ENCODE measurements at places on chromosomes 7 and 10.

DNA sequence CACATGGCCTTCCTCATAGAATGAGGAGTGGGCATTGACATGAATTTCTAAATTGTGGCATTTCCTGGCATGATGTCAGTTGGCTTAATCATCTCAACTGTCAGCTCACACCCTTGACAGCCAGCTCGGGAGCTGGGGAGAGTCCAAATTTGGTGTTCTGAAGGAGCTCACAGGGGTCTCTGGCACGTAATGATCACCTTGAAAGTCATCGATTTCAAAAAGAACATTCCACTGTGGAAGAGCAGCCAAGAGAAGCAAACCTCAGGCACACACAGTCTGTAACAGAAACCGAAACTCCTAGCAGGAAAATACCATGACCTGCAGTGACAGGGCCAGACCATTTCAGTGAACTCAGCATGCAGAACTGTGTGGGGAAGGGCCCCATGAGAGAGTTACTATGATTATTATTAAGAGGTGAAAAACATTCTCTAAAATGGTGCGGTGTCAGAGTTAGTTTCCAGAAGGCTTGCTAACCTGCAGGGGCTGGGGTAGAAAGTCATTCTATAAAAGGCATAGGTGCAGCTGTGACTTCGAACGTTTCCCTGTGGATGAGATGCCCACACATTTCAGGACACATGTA lies 26.4 kb upstream of the KLF6 start:
- DNase-seq = no peak

DNA sequence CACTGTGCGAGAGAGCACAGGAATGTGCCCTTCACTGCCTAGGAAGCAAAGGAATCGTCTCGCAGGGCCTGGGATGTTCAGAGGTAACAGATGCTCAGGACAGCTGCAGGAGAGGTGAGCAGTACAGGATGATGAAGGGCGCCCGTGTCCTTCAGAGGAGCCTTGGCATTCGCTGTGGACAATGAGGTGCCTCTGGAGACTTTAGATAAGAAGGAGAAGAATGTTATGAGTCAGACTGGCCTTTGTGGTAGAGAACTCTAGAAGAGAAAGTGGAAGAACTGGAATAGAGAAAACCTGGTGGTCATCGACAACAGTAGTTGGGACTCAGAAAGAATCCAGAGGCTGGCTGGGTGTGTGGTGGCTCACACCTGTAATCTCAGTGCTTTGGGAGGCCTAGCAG lies 64.4 kb upstream of the LEP start:
- DNase-seq = no peak

DNA sequence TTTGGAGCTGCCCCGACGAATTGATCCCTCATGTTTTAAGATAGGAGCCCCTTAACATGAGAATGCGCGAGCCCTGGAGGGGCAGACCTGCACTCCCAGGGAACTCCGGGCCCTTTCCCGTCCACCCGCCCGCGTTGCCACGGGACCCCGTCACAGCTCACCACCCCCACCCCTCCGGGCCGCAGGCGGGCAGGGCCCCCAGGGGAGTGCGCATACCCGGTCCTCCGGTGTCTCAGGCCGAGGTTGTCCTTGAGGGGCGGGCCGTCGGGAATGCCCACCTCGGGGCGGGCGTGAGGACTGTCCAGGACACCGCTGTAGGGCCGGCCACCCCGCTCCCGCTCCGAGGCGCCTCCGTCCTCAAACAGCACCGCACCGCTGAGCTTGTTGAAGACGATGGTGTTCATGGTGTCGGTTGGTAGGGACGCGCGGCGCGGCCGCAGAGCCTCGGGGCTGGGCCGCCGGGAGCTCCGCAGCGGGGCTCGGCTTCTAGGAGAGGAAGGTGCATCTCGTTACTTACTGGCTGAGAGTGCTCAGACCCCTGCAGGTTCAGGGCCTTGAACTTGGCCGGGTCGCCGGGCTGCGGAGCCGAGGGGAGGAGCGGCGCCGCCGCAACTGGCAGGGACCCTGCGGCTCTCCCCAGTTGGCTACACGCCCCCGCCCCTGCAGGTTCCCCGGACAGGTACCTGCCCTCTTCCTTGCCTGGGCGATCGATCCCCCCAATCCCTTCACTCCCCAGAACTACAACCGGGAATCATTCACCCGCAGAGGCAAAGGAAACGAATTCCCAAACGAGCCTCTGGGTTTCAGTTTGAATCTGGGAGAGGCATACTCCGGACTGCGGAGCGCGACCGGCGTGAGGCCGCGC lies 2.4 kb downstream of the MKX start:
- DNase-seq = no peak

- no peak for DNase-seq
These were observed 133.7 kb downstream of the DIP2C start for GRCh38 chr10:555682-556350.

DNA sequence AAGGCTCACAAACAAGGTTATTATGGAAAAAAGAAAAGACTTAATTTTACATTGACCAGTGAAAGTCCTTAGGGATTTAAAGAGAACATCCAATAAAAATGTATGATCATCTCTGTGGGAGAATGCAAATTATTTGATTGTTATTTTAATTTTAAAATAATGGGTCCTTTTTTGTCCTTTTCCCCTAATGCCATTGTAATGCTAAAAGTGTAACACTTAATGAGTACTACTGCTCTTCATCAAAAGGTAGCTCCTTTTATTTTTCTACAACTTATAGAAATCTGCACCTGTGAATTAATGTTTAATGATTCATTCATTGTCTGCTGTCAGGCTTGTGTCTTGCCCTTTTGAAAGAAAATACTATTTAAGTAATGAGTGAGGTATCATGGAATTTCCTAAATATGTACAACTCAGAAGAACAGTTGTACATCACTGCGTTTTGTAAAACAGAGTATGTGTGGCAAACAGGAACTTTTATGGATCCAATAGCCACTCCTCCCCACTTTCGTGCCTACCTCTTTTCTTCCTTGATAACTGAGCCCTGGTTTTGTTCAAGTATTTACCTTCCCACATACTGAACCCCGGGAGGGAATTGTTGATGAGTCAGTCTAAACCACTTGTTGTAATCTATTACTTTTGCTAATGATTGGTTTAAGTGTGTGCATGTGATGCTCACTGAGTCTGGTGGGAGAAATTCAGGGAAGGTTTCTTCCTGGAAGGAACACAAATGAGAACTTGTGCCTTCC lies 19.9 kb upstream of the TRUB1 start:
- DNase-seq = no peak

GRCh38 chr10:60597513-60597912 lies 180.8 kb upstream of the CDK1 start:
- no peak for DNase-seq

DNA sequence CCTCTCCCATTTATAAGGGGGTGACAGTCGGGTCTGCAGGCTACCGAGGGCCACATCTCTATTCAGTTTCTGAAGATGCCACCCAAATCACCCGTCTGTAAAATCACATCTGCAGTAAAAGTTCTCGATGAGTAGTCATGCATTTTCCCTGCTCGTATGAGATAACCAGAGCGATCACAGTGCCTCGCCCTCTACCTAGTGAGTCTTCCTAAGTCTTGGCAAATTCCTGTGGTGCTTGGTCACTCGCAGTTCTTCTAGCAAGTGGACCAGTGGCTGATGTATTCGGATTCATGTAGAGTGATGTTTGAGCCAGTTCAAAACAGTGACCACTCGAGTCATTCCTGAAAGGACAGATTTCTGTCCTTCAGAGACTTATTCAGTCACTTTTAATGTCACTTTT lies 44.9 kb downstream of the INSYN2A start:
- no peak for DNase-seq

DNA sequence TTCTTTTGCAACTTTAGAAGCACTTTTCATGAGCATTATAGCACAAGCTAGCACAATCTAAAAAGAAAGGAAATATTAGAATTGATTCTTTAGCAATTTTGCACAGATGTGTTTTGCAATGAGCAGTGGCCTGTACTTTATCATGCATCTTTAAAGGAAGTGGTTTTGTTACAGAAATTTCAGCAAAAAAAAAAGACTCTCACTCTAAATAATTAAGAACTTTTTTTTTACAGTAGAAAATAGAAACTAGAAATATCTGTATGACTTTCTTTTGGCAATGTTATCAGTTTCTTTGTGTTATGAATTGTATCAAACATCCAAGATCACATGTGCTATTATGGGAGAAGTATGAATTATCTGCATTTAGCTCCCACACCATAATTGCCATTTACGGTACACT lies 195.7 kb upstream of the KLF6 start:
- DNase-seq = no peak

GRCh38 chr10:101029520-101030295 lies 1.2 kb downstream of the PDZD7 start:
- no peak for DNase-seq

DNA sequence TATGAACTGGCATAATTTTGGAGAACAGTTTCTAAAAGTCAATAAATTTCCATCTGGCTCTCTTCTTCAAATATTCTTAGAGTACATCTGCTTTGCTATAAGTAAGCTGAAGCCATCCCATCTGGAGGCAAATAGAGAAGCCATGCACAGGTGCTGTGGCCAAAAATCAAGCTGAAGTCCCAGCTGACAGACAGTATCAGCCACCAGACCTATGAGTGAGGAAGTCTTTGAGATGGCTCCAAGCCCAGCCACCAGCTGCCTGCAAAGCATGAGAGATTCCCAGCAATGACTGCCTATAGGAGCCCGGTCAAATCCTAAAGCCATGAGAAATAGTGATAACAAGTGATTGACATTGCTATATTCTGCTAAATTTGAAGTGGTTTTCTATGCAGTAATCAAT lies 21.7 kb upstream of the PRSS58 start:
- DNase-seq = no peak

DNA sequence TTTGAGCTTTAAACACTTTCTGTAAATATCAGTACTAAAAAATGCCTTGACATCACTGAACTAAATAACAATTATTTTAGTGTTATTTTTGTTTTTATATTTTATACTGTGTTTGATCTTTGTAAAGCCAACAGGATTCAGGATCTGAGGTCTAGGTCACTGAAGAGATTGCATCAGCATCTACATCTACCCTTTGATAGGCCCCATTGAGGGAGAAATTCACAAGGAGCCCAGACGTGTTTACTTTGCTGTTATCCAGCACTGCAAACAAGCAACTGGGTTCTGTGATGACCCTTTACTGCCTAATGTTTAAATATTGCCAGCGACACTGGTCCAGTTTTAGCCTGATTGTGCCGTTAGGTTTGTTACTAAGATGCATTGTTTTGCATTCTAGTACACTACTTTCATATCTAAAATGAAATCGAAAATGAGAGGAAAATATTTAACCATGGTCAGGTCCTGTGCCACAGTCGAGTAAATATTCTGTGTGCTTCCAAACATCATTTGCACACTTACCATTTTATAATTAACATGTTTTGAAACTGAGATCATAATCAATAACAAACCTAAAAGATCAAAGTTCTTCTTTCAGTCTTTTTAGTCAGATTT lies 48.7 kb downstream of the SP8 start:
- no peak for DNase-seq
